ENCODE measurements at places on chromosomes 11 and 22.
A peak's percentile ranks its signal among the peaks of the same experiment; 100 is the strongest.

- DNase-seq = no peak
Observed at GRCh38 chr22:46525389-46526243, 11.8 kb downstream of the CELSR1 start.

- peak; percentile 43 for DNase-seq
Observed at GRCh38 chr22:46542011-46542985, 4.9 kb upstream of the CELSR1 start.

- no peak for DNase-seq
Observed at GRCh38 chr22:49574205-49574880, 253.3 kb downstream of the BRD1 start.

- no peak for DNase-seq
Observed at GRCh38 chr11:102115557-102115956, 5.3 kb downstream of the YAP1 start.

DNA sequence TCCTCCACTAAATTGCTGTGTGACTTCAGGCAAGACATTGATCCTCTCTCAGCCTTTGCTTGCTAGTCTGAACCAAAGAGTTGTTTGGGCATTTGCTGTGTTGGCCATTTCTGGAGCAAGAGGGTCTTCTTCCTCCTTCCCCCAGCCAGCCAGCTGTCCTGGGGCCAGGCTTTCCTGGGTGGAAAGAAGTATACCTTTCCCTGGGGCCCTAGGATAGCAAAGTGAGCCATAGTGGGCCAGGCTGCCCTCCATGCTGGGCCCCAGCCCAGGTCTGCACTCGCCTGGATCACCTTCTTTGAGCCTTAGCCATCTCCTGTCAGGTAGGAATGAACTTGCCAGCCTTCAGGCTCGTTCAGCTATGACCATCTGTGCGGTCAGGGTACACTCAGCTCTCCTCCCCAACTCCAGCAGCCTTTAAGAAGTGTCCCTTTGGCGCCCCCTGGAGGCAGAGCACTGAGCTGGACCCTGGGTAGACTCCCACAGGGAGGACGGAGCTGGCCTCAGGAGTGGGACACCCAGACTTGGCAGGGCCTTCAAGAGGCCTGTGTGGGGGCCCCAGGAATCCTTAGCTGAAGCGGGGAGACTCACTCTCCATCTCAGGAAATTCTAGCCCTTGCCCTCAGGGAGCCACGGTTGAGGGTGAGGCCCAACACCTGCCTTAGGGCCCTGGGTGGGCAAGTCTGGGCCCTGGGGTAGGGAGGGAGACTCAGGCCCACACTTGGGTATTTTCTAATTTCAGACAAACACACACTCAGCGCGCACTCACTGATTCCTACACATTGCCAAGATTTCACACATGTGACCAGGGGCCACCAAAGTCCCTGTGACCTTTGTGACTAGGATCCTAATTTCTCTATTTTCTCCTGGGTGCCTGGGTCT is 35.6 kb upstream of the TPBGL start:
- peak; percentile 48 for DNase-seq

DNA sequence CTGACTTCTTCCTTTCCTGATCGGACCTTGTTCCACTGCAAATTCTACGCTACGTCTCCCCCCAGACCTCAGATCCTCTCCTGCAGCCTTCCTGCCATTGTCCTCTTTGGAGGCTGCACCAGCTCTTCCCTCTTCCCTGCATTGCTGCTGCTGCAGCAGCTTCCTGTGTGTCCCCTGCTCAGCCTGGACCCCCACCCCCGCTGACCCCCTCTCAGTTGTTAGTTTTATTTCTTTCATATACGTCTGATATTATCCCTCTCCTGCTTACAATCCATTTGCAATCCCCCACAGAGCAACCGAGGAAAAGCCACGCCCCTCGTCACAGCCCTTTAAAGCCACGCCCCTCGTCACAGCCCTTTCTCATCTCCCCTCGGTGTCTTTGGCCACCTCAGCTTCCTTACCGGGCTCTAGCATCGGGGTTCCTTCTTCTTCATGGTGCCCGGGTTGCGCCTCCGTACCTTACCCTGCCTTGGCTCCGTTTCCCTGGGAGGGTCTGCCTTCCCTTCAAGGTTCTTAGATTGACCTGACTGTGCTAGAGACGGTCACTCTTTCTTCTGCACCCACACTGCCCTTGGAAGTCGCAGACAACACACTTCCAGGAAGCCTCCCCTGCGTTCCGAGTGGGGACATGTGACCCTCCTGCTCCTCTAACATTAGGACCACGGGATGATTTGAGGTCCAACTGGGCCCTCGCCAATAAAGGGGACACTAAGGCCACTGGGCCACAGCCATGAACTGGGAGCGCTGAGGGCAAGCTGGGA is 4.8 kb downstream of the MRGPRG start:
- DNase-seq = no peak

GRCh38 chr22:21730535-21731308 is 4.9 kb downstream of the YPEL1 start:
- no peak for DNase-seq

- DNase-seq = no peak
Observed at GRCh38 chr11:133842053-133842452, 3.3 kb downstream of the SPATA19 start.

DNA sequence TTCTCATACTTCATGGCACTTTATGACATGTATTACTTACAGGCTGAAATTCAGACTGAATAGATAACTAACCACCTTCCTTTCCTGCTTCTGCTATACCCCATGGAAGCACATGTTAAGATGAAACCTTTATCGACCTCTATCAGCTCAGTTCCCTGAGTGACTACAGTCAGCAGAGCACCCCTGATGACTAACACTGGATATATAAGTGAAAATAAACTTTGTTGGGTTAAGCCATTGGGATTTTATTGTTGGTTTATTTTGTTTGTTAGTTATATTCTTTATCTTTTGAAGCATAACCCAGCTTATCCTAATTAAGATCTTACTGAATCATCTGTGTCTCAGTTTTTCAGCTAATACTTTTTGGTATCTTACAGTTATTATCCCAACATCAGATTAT is 23.0 kb upstream of the MAML2 start:
- DNase-seq = no peak

DNA sequence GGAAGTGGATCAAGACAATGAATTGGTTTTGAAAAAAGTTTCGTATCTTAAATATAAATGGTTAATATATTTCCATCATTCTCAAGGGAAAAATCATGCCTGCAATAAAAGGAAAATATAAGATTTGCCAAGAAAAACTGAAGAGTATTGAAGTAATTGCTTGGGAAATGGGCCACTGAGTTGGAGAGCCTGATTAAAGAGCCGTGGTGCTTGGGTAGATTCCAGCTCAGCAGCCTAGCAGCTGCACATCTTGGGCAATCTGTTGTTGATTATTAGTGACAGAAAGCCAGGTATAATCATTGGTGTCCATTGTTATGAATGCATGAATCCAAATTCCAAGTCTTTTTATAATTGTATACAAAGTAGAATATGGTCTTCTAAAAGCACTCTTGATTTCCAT is 800.9 kb upstream of the CHORDC1 start:
- no peak for DNase-seq

DNA sequence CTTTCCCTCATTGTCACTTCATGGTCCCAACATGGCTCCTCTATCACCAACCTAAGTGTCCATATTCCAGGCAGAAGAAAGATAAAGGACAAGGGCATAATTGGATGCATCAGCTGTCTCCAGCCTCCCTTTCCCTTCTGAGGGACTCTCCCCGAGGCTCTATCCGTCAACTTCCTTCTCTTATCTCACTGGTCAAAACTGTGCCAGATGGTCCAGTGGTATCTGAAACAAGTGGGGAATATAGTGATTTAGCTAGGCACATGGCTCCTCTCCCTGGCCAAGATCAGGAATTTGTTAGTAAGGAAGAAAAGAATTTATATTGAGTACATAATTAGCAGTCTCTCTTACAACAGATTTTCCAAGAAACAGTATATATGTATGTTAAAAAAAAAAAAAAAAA is 12.6 kb upstream of the SPON1 start:
- DNase-seq = no peak

DNA sequence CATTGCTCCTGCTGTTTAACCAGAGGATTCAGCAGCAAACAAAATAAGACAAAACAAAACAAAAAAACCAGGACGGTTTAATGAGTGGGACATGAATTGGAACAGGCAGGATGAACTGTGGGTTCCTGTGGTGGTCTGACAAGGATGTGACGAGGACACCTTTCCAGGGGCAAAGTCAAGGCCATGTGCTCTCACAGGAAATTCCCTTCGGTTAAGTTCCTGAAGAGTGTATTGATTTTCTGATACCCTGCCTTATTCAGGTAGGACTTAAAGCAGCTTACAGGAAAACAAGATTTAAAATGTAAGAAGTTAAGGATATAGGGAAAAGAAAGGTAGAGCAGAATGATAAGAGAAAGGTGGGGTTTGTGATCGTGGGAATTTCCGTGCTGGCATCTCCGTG is 8.5 kb upstream of the PLET1 start:
- DNase-seq = no peak

GRCh38 chr11:74094393-74094792 is 76.4 kb downstream of the C2CD3 start:
- DNase-seq = no peak

DNA sequence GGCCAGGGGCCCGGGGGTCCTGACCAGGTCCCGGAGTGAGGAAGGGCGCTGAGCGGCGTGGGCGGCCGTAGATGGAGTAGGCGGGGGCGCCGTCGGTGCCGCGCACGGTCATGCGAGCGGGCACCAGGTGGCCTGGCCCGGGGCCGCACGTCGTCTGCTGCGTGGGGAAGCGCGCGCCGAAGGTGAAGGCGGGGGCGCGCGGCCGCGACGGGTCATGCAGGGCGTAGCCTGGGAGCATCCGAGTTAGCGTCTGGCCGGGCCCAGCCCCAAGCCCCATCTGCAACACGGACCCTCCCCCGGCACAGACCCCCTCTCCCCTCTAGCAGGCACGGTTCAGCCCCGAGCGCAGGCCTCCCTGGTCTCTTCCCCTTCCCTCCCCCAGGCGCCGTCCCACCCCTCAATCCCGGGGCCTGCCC is 1.7 kb upstream of the TYMP start:
- DNase-seq = peak; percentile 24

DNA sequence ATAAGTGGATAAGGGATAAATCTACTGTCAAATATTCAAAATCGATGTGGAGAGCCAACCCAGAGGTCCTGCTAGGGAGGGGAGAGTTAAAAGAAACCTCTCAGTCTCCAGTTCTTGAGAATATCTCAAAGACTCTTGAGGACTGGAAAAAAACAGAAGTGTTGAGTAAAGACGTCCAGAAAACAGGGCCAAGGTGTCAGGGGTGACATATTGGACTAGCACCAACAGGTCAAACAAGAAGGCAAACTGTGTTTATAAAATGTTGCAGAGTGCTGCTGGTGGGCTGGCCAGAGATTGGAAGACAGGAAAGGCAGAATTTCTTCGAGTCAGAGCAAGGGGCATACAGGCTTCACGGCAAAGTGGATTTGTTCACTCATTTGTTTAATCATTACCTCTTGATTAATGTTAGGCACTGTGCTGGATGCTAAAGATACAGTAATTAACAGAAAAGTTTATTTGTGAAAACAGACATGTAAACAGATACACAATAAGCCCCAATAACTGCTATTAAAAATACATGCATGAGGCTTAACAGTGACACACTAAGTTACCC is 33.7 kb upstream of the SMPD1 start:
- no peak for DNase-seq

GRCh38 chr22:49527611-49528419 is 299.9 kb downstream of the BRD1 start:
- DNase-seq = no peak

DNA sequence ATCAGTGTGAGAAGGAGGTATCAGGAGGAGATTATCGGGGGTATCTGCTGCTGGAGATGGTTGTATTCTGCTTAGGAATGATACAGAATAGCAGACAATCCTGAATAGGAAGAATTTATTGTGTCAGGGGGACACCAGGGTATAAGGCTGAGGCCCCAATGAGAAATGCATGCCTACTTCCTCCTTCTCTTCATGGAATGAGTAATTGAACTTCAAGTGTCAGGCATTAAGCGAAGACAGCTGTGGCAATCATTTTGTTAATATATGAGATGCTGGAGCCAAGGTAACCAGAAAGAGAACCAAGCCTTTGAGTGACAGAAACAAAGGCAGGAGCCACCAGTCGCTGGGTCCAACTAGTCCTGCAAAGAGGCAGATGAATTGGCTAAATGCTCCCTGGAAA is 49.1 kb downstream of the KIRREL3 start:
- DNase-seq = no peak

- no peak for DNase-seq
Observed at GRCh38 chr11:14308114-14308896, 50.7 kb downstream of the RRAS2 start.

- DNase-seq = no peak
Observed at GRCh38 chr11:125074511-125075241, 11.6 kb downstream of the SLC37A2 start.

DNA sequence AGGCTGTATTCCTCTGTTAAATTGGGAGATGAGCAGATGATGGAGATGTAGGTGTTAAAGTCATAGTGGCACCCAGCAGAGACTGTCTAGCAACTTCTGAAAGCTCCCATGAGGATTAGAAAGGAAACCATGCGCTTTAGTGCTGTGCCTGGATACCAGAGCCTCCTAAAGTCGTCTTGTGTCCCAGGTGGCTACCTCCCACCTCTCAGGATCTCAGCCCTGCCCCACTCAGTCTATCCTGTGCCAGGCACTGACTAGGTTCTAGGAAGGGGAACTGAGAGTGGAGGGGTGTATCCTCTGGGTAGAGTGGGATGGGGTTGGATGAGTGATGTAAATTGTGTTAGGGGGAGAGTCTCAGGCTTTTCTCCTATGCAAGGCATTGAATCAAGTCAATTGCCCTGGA is 60.2 kb downstream of the KIAA1671 start:
- DNase-seq = no peak

DNA sequence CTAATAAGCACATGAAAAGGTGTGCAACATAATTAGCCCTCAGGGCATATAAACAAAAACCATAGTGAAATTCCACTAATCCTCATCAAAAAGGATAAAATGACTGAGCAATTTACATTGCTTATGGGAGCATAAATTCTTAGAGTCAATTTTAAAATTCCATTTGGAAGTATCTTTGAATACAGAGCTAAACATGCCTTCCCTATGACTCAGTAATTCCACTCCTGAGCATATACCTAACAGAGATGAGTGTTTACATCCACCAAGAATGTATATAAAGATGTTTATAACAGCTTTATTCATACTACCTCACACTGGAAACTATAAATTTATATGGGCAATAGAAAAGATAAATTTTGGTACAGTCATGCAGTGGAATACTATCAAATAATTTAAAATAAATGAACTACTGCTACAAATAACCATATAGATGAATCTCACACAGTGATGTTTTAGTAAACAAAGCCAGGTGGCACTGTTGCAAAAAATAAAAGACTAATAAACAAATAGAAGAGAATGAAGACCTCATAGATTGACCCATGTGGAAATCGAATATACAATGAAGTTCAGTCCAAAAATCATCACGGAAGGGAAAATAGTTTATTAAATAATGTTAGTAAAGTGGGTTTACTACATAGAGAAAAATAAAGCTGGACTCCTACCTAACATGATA is 8.2 kb upstream of the OR2D2 start:
- DNase-seq = no peak

DNA sequence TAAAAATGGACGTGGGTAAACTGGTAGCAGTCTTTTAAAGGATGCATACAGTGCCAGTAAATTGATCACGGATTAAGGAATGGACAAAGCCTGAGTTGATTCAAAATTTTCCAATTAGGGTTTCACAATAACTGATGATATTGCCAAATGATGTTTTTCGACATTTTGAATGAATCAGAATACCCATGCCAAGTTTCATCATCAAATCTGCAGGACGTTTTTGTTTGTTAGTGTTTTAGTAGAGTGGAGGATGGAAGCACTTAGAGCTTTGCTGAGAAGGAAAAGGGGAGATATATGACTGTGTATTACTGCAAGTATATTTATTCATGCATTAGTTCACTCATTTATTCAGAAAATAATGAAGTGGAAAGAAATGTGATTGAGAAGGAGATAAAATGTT is 78.3 kb downstream of the SLC17A6 start:
- DNase-seq = no peak

- no peak for DNase-seq
Observed at GRCh38 chr11:41879214-41879613, 419.8 kb upstream of the LRRC4C start.
